ENCODE measurements at places on chromosomes 3 and 15.

GRCh38 chr15:87326269-87326668 lies 930.3 kb downstream of the NTRK3 start:
- DNase-seq = no peak

DNA sequence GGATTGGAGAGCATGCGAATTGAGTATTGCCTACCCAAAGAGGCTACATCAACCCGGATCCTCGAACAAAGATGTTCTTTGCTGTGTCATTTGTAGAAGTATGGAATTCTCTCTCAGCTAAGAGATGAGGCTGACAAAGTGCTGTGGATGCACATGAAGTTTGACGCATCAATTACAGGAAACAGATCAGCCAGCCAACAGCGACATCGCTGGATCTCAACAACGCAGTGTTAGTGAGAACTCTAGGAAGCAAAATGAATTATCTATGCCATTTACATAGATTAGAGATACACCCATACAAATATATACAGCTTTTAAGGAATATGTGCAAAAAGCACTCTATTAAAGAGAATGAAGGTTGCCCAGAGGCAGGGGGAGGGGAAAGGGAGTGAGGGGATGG lies 160.6 kb upstream of the RGMA start:
- DNase-seq = no peak

- no peak for DNase-seq
Measured at GRCh38 chr3:194076475-194076874, 59.5 kb upstream of the HES1 start.

DNA sequence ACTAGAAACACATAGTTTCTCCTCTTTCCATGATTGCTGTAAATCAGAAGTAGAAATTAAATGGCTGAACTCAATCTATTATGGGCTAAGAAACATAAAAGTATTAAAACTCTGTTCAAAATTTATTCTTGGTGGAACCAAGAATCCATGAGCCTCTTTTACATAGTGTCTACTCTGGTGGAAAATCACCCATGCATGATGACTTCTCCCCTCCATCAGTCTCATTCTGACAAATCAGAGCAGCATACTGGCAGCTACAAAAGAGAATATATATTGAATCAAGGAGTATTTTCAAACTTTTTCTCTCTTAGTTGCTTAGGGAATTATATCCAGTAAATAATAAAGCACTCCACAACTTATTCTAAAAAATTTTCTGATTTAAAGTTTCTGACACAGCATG lies 536.9 kb upstream of the CCDC54 start:
- no peak for DNase-seq

- no peak for DNase-seq
Measured at GRCh38 chr3:101615525-101615924, 41.5 kb downstream of the PCNP start.

DNA sequence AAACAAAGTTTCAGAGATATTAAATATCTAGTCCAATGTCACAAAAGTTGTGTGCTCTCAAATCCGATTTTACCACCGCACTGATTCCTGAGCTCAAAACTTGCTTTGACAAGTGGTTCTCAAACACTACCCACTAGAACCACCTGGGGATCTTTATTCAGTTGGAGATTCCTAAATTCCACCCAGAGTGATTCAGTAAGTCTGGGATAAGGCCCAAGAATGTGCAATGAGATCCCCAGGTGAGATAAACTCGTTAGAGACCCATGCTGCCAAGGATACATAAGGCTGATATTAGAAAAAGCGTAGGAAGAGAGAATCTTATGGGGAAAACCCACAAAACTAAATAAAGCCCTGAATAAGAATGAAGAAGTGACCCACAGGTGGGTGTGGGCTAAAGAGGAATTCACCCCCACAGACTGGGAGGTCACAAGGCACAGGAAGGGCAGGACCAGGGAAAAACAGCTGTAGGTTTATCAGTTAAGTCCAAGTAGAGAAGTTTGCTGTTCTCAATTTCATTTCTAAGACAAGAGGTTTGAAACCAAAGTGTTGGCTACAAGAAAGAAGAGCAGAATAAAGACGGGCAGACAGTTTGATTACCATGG lies 11.5 kb upstream of the RPS17 start:
- no peak for DNase-seq

- DNase-seq = no peak
Measured at GRCh38 chr15:88800738-88801137, 2.5 kb upstream of the ACAN start.

DNA sequence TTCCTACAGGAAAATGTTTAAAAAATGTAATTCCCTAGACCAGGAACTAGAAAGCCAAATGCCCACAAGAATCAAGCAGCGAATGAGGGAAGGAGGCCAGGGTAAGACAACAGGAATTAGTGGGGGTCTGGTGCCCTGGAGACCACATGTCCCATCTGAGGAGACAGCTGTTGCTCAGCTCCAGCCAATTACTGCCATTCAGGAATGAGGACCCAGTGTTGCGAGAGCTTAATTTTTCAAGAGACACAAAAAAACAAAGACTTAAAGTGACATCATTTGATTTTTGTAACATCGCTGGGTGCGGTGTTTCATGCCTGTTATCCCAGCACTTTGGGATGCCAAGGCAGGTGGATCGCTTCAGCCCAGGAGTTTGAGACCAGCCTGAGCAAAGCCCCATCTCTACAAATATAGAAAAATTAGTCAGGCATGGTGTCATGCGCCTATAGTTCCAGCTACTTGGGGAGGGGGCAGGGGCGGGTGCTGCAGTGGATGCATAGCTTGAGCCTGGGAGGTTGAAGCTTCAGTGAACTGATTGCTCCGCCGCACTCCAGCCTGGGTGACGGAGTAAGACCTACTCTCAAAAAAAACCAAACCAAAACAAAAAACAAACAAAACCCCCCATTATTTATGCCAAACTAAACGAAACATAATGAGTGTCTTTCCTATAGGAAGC lies 52.8 kb upstream of the LRIG1 start:
- DNase-seq = no peak

DNA sequence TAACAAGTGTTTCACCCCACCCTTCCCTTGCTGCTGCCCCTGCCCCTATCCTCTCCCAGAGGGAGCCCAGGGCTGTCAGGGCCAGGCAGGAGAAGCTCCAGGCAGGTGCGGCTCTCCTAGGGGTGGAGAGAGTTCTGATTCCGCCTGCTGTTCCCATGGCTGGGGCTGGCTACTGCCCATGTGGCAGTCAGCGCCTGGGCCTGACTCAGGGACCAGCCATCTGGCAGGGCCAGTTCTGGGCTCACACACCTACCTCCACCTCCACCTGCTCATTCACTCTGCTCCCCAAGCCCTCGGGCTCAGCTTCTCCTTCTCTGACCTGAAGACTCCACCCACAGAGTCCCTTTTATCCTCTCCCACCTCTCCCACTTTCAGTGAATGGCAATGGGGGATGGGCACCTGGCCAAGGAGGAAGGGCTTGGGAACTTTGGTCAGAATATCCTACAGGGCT lies 23.4 kb downstream of the AMOTL2 start:
- DNase-seq = no peak

- peak; percentile 70 for DNase-seq
Measured at GRCh38 chr3:48222616-48223513, at the start of gene CAMP. Gene CAMP, plus strand, starts transcription at chr3:48223495. Its CDS starts 17 bp downstream, at chr3:48223512.

- DNase-seq = no peak
Measured at GRCh38 chr3:44019736-44020135, 221.9 kb upstream of the TOPAZ1 start.

GRCh38 chr15:46080016-46080415 lies 445.2 kb downstream of the SQOR start:
- DNase-seq = peak; percentile 17

- no peak for DNase-seq
Measured at GRCh38 chr3:17204049-17204650, 319.4 kb downstream of the PLCL2 start.

Measured in hepatocyte (in vitro differentiated cells).